ENCODE measurements at places on chromosomes 7 and 10.

GRCh38 chr7:29482056-29482455 lies 81.6 kb upstream of the PRR15 start:
- no peak for DNase-seq

DNA sequence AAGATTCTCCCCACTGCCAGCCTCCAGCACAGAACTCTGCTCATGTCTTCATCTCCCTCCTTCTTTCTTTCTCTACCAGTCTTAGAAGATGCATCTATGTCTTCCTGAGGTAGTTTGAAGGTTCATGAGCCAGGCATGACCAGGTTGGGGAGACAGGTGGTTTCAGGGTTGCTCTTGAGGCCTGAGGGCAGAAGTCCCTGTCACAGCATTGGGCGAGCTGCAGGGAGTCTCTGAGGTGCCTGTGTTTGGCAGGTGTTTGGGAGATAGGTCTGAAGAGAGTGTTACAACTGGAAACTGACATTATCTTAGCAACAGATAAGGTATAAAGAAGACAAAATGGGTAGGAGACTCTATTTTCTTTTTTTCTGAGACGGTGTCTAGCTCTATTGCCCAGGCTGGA lies 18.7 kb downstream of the PRSS2 start:
- no peak for DNase-seq

DNA sequence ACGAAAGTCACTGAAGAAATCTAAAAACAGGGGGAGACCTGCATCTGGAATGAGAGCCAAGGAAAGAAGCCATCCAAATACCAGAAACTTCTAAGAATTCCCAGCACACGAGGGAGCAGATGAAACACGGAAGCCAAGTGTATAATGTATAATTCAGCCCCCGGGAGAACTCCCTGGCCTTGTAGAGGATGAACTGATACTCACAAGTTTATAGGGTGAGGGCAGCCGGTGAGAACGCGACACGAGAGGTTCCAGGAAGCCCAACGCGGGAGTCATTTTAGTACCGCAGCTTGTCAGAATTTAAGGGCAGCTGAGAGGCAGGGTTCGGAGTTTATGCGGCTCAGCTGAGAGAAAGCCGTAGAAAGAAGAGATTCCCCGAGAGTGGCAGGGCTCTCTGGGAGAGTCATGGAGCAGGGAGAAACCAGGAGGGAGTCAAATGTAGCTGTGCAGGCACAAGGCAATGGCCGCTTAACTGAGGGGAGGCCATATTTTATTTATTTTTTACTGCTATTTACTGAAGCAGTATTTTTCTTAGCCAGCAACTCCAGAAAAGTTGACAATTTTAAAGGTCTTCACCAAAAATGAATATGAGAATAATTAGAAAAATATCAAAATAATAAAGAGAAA lies 164.0 kb downstream of the NPSR1 start:
- no peak for DNase-seq

- DNase-seq, result no peak
Measured at GRCh38 chr10:86957471-86958115, at the start of gene MMRN2. MMRN2 (minus strand) TSS chr10:86957615; CDS start chr10:86957541, 74 bp downstream.

GRCh38 chr10:28411648-28412047 lies 108.8 kb upstream of the MPP7 start:
- DNase-seq, result no peak

- DNase-seq, result no peak
Measured at GRCh38 chr10:27223964-27224363, 16.6 kb downstream of the ACBD5 start.

- no peak for DNase-seq
Measured at GRCh38 chr7:80785961-80786536, 132.8 kb downstream of the SEMA3C start.

GRCh38 chr10:15787426-15787825 lies 67.7 kb upstream of the ITGA8 start:
- no peak for DNase-seq

GRCh38 chr10:126087153-126087680 lies 190.9 kb downstream of the FANK1 start:
- DNase-seq, result no peak

- DNase-seq, result no peak
Measured at GRCh38 chr7:28075674-28076358, 104.8 kb downstream of the JAZF1 start.

DNA sequence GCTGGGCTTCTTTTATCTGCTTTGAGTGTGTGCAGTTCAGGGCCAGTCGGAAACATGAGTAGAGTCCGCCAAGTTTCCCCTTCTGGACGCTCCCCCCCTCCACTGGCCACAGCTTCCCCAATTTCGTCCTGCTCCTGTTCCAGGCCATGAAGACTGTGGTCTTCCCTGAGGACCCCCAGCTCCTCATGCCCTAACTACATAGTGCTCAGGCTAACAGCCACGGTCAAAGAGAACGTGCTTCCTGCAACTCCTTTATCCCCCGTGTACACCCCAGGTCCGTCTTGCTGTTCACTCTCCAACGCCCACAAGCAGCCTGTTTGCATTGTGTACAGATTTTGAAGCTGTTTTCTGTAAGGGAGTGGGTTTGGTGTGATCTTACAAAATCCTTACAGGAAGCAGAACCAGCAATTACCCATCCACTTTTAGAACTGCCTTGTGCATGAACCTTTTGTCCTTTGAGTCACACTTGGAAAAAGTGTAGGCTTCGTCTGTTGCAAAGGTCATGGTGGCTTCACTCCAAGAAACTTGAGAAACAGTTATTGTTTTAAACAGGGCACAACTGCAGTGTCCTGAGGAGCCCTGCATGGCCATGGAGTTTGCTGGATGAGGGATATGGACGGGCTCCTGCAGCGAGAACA lies 77.0 kb upstream of the FAM20C start:
- DNase-seq, result no peak

DNA sequence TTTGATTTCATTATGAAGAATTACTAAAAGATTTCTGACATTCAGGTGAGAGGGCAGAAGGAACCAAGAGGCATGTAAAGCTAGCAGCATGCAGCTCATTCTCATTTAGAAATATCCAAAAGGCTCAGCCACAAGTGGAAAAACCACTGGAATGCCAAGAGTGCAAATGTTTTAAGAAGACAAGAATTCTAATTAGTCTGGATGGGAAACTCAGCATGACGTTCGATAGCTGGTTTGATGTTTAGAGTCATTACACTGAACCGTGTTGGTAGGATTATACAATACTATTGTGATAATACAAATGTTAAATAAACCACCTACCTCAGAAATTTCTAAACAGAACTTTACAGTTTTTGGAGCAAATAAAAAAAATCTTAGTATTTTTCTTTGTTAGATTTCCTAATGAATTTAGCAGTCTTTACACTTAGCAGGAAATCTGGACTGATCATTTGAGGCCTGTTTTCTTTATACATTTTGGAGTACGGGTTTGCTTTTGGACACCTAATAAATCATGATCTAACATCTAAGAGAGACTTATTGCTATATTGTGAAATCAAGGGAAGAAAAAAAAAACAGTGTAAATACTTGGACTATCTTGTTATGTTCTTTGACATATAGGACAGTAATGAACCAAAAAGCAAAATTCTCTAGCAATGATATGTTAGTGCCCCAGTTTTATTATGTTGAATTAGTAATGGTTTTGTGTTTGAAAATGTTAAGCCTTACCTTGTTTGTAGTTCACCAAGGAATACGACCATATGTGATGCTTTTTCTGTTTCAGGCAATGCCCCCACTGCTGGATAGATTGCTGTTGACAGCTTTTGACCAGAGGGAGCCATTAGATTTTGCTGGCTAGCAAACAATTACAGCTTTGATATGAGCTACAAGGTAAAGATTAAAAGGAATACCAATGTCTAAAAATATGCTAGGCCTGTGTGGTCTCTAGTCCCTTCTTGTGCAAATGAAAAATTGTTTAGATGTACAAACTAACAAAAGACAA lies 354.1 kb upstream of the SEMA3A start:
- no peak for DNase-seq

DNA sequence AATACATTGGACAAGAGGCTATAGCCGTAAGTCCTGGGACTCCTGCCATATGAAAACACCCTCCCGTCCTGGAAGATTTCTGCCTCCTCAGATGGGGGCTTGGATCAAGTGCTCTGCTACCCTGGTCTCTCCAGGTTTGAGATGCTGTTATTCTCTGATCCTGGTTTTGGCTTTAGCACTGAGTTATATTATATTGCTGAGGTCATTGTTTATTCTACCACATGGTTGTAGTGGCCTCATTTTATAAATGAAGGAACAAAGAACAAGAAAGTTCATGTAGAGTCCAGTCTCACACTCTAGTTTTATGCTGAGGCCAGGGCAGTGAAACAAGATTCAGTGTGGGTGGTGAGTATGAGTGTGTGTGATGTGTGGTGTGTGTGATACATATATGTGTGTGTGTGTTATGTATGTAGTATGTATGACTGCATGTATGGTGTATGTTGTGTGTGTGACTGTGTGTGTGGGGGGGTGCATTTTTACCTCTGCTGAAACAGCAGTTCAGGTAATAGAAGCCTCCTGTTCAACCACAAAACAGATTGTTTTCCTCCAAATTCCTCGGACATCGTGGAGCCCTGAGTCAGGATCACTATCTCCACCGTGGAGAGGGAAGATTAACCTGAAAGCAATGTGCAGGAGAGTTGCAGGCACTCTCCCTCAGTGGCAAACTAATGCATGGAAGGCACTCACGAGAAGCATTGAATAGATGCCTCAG lies 80.7 kb downstream of the C7orf25 start:
- no peak for DNase-seq

DNA sequence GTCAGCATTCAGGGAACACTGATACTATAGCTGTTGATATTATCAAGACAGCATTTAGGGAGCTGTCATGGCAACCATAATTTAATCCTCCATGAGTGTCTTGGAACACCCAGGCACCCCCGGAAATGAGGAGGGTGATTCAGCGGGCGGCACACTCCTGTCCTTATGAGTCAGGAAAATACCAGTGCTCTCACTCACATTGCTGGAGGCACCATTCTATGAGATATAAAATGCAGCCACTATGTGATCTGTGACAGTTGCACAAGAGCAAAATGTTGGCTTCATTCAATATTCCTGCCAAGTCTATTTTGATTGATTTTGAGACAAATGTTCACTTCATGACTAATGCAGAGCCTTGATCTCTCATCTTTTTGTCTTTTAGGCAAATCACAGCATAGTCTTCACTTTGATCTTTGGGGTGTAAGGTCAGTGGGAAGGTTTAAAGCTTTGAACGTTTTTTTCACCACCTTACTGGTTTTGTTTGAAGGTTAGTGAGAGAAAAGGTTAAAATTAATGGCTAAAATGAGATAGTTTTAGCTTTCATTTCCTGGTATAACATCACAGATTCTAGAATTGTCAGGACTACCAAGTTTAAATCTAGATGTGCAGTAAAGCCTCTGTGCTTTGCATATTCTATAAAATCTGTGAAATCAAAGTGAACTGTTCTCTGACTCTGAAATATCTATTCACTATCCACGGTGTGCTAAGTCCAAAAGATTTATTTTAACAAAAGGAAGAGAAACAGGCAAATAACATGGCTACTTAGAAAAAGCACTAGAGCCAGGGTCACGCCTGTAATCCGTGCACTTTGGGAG lies 12.4 kb upstream of the ARHGAP12 start:
- DNase-seq, result no peak

- no peak for DNase-seq
Measured at GRCh38 chr7:128893251-128894100, 17.0 kb downstream of the KCP start.

DNA sequence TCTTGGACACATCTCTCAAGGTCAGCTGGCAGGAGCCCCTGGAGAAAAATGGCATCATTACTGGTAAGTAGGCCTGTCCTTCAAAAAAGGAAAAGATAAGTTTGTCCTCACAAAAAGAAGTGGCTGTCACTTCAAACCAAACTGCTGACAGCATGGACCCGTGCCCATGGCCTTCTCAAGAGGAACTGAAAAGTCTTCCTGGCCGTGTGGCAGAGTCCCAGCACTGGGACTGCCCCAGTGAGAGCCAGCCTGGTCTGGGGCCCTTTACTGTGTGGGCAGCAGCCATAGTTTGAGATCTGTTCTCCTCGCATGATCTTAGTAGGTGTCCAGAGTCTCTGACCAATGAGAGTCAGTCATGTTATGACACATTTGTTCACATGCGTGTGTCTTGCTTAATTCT lies 614.2 kb upstream of the FOXK1 start:
- no peak for DNase-seq

DNA sequence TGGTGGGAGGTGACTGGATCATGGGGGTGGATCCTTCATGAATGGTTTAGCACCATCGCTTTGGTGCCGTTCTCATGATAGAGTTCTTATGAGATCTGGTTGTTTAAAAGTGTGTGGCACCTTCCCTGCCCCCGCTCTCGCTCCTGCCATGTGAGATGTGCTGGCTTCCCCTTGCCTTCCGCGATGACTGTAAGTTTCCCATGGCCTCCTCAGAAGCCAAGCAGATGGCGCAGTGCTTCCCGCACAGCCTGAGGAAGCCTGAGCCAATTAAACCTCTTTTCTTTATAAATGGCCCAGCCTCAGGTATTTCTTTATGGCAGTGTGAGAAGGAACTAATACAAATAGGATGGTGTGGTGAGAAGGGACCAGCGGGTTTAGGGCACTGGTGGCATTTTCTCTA lies 243.3 kb upstream of the CELF2 start:
- DNase-seq, result no peak

GRCh38 chr10:116768786-116769185 lies 26.4 kb upstream of the HSPA12A start:
- DNase-seq, result no peak

- no peak for DNase-seq
Measured at GRCh38 chr7:29878081-29878688, 71.9 kb downstream of the WIPF3 start.

DNA sequence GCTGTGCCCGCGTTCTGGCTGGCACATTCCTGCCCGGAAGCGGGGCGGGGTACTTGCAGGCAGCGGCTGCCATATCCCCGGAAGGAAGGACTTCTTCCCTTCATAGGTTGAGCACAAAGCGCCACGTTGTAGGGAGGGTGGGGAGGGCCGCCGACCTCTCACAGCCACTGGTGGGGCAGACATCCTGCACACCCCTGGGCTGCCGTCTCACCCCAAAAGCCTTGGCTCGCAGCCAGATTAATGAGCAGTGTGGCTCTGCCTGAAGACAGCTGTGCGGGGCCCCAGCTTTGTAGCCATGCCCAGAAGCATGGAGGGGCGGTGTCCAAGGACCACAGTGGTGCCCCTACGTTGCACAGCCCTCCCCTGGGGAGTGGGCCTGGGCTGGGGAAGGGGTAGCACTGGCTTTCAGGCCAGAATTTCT lies 54.3 kb upstream of the DPYSL4 start:
- DNase-seq, result no peak

- DNase-seq, result no peak
Measured at GRCh38 chr10:103888113-103888841, 29.7 kb downstream of the STN1 start.

DNA sequence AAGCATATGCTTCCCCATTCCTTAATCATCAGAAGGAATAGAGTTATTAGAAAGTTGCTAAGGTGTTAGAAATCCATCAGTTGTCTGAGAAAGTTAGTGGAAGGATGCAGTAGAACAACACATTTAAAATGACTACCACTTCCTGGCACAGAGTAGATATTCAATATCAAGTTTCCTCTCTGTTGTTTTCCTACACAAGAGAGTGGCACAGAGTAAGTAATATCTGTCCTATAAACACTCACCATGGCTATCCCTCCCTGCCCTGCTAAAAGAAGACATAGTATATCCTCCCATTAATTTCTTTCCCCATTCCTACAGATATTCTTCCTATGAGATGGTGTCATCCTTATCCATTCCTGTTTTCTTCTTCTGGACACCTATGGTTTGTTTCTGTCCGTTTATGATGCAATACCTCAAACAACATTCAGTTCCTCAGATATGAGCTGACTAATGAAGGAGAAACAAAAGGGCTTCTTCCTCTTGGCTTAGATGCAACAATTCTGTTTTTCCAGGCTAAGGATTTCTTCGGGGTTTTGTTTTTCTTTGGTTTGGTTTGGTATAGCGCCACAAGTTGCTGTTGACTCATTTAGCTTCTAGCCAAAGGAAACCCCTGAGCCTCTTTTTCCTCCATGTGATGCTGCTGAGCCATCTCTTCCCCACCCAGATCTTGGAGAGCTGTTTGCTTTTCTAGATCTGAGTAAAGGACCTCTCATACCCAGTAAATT lies 32.9 kb upstream of the BPGM start:
- no peak for DNase-seq
